Fibroblast of skin of right quadriceps (primary cell): ENCODE measurements at places on chromosomes 2 and 18.

DNA sequence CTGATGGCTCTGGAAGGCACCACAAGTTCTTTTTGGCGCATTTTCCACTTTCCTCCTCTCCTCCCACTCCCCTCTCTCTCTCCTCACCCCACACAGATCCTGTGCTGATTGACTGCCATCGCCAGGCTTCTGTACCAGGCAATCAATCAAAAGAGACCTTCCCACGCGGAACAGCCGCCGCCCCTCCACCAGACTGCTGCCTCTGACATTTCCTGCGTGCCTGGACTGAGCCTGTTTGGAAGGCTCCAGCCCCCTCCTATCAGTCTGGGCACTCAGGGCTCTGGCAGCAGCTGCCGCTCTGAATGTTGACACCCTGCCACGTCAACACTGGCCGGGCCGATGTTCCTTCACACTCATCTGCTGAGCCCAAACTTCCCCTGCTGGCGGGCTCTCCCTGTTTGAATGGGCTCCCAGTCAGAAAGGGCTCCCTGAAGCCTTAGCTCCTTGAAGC, 467.7 kb downstream of the EPHA4 start:
- DNase-seq, result peak; percentile 42

GRCh38 chr2:229180658-229181057, 90.4 kb downstream of the PID1 start:
- DNase-seq, result no peak

DNA sequence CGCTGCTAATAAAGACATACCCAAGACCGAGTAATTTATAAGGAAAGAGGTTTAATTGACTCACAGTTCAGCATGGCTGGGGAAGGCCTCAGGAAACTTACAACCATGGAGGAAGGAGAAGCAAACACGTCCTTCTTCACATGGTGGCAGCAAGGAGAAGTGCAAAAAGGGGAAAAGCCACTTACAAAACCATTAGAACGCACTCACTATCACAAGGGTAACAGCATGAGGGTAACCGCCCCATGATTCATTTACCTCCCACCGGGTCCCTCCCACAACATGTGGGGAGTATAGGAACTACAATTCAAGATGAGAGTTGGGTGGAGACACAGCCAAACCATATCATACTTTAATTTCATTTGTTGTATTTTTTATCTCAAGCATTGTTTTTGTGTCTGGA, 67.5 kb downstream of the ATP9B start:
- no peak for DNase-seq

DNA sequence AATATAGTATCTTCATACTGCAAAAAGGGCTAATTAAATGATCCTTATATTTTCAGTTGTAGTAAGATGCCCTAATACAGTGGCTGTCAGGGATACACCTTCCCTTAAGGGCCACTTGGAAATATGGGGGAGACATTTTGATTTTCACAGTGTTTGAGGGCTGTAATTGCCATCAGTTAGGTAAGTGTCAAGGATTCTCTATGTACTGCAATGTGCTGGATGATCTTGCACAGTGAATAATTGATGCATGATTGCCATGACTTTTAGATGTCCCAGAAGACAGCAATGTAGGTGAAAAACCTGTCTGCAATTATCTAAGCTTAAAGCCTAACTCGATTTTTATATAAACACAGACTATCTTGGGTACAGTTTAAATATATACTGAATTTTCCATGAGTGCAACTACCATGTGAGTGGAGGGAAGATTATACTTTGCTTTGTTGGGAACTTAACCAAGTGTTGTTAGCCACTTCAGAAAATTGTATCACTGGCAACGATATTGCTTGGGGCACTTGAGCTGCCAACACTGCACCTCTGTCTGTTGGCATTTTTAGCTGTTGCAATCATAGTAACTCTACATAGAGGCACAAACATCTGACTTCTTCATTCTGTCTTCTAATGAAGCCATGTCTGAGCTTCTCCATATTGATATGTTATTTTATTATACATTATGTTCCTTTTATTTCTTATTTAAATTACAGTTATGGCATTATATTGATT, 45.2 kb downstream of the MAIP1 start:
- DNase-seq, result no peak

GRCh38 chr2:112836695-112837117, at the start of gene IL1B:
Gene IL1B, minus strand, starts transcription at chr2:112836779. Its CDS starts 550 bp downstream, at chr2:112836229.
- peak; percentile 83 for DNase-seq

DNA sequence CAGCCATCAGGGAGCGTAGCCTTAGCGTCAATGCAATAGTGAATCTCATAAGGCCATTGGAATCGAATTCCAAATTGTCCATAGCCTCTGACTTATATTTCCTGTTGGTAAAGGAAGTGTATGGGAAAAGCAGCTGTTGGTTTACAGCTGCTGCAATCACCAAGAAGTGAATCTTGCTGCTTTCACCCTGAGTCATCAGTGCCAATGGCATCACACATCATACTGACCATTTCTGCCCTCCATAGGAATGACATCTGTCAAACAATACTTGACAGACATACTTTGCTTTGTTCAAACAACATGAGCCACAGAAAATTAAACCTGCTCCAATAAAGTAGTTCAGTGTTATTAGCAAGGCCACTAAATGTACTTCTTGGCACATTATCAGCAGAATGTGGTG, 111.2 kb upstream of the KLHL29 start:
- DNase-seq, result no peak

GRCh38 chr2:96142217-96143113, 2.8 kb downstream of the DUSP2 start:
- DNase-seq, result no peak

- DNase-seq, result no peak
These were observed 142.0 kb downstream of the TMEM18 start for GRCh38 chr2:535222-535621.

DNA sequence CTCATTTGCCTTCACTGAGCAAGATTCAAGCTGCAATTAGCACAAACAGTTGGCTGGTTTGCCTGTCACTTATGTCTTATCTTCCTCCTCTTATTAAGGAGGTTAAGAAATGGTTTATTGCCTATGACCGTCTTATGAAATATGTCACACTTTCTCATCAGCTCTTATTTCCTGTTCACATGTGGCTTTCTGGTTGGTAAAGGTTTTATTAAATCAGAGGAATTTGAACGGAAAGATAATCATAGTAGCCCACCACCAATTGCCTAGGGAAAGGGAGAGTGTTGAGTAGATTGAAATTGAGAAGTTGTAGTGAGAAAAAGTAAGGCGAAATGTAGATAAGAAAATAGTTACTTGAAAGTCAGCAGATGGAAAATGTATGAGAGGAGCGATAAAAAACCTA, 4.2 kb upstream of the IL1R1 start:
- DNase-seq, result peak; percentile 66

DNA sequence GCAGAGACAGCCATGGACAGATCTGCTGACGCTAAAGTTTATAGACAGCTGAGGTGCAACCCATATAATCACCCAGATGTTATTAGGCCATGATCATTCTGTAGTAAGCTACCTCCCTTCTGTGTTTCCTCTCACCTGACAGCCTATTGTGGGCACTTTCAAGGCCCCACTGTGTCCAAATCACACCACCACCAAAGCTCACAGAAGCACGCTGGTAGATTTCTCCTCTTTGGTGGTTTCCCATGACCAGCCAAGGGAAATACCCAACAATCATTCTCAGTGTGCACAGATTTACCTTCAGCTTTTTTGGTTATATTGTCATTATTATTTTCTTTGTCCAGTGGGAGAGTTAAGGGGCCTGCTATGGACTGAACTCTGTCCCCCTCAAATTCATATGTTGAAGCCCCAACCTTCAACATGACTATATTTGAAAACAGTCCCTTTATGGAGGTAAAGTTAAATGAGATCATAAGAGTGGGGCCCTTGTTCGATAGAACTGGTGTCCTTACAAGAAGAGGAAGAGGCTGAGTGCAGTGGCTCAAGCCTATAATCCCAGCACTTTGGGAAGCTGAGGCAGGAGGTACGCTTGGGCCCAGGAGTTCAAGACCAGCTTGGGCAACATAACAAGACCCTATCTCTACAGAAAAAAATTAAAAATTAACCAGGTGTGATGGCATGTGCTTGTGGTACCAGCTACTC, 74.0 kb upstream of the MSH6 start:
- DNase-seq, result no peak

DNA sequence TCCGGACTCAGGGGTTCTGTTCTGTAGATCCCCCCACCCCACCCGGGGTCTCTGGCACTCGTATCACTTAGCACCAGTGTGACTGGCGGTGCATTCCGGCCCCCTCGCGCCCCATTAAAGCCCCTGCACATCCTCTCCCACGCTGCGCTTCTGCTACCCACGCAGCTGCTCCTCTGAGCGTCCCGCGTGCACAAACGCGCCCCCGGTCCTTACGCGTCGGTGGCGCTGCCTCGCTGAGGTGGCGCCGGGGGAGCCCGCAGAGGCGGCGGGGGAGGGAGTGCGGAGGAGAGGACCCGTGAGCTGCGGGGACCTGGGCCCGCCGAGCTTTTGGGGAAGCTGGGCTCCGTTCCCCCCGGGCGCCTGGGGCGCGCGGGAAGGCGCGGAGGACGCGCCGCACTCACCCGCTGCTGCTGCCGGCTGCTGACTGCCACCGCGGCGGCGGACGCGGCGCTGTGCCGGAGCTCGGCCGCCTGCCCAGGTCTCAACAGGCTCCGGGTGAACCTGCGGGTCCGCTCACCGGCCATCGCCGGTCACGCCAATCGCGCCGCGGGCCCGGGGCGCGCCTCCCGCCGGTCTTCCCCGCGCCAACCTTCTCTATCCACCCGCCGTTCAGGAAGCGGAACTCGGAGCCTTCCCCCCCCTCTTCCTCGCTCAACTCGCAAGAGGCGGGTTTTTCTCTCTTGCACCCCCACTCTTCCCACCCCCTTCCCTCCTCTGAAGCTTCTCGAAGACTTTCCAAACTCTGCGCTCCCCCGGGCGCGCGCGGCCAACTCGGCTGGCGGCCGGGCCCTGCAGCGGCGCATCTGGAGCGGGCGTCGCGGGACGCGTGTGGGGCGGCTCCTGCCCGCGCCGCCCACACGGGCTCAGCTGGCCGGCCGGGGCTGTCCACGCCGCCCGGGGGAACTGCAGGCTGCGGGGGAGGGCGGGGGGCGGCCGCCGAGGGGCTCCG, at the start of gene DOCK10:
Gene DOCK10, minus strand, starts transcription at position 618 of the 949 bp plus-strand sequence. Its CDS starts 94 bp downstream, at position 524.
- DNase-seq, result peak; percentile 72
